Stimulated activated CD4-positive, alpha-beta T cell treated with anti-CD3 and anti-CD28 coated beads, Interleukin-15, amount 100 ng/mL, for 48 hours (primary cell): ENCODE measurements at places on chromosomes 13 and 19.

GRCh38 chr13:52712385-52712784 is 27.2 kb downstream of the CNMD start:
- no peak for DNase-seq

- peak; percentile 39 for DNase-seq
These were observed 31.7 kb downstream of the IER2 start for GRCh38 chr19:13181747-13182388.

DNA sequence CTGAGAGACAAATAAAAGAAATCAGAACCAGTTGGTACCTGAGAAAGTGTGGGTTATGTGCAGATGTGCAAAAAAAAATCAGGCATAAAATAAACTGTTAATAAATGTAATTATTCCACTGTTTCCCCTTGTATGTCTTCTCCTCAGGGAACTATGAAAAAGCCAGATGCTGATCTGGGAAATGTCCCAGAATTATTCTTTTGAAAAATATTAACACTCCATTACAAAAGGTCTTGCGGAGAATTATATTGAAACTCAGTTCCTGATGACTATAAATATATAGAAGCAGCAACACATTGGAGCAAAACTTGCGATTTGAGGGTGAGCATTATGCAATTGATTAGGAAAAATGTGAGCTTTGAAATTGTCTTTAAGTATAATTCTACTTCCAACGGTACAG is 433.3 kb upstream of the KLF12 start:
- no peak for DNase-seq

DNA sequence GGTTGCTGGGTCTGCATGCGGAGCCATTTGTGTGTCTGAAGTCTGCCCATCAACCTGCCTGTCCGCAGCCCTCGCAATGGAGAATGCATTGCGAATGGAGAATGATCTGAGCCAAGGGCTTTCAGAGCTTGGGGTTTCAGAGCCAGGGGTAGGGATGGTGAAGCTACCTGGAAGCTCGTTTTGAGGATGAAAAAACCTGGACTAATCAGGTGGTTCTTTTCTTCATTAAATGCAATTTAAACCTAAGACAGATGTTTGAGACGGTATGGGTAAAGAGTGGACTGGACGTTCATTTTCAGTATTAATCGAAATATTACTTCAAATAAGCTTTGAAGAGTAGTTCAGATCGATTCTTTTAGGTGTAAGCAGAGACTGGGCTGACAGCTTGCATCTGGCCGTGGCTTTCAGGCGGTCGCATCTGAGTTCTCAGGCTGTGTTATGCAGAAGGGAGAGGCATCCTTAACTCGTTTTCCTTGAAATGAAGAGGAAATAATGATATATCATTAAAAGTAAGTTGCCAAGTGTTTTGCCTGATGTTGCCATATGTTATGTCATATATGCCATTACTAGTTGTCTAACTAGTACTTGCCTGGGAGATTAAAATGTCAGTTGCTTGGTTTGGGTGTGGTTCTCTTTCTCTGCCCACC is 801 bp downstream of the MCF2L start:
- no peak for DNase-seq

DNA sequence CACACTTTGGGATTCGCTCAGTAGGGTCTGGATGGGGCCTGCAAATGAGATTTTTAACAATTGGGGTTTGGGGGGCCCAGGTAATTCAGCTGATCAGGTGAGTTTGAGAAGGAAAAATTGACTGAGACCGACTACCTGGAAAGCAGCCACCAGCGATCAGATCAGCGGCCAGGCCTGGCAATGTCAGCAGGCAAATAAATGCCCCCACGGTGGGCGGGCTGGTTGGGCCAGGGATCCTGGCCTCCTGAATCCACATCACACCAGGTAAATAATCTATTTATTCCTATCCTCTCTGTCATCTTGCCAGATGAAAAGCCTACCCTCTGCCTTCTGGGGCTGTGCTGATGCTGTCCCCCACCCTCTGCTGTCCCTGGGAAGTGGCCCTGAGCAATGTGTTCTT is 9.4 kb downstream of the NAPA start:
- DNase-seq, result no peak

GRCh38 chr19:31255831-31256592 is 93.2 kb downstream of the TSHZ3 start:
- no peak for DNase-seq

DNA sequence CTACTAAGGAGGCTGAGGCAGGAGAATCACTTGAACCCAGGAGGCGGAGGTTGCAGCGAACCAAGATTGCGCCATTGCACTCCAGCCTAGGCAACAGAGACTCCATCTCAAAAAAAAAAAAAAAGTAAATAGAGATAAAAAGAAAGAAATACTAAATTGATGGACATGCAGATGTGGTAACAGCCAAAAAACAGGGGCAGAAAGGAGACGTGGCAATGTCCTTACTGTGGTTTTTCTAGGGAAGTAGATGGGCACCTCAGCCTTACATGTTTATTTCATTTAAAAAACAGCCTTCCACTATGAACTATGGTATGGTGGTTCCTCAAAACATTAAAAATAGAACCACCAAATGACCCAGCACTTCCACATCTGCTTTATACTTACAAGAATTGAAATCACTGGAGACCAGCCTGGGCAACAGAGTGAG is 6.5 kb upstream of the EIF3G start:
- DNase-seq, result no peak

DNA sequence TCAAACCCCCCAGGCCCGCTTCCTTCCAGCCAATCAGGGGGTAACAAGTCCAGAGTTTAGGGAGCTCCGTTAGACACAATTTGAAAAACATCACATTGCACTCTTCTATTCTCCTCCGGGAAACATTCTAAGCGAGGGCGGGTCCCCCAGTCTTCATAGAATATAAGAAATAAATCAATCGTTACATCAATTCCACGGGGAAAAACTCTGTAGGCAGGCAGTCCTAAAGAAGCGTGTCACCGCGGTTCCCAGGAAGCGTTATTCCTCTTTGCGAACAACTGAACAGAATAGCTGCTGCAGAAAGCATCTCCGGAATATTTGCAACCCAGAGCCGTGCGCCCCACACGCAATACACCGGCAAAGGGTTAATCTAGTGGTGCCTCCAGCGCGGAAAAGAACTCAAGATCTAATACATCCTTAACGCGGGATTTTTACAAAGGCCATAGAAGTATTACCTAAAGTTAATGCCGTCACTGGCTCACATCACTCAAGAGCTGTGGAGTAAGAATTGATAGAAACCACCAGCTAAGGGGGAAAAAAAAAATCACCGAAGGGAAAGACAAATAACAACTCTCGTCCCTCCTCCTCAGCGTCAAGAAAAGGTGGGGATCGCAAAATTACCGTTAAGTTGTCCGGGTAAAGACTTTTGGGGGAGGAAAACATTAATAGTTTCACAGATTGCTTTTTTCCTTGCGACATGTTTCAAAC is 65.1 kb downstream of the KCNRG start:
- DNase-seq, result peak; percentile 2

DNA sequence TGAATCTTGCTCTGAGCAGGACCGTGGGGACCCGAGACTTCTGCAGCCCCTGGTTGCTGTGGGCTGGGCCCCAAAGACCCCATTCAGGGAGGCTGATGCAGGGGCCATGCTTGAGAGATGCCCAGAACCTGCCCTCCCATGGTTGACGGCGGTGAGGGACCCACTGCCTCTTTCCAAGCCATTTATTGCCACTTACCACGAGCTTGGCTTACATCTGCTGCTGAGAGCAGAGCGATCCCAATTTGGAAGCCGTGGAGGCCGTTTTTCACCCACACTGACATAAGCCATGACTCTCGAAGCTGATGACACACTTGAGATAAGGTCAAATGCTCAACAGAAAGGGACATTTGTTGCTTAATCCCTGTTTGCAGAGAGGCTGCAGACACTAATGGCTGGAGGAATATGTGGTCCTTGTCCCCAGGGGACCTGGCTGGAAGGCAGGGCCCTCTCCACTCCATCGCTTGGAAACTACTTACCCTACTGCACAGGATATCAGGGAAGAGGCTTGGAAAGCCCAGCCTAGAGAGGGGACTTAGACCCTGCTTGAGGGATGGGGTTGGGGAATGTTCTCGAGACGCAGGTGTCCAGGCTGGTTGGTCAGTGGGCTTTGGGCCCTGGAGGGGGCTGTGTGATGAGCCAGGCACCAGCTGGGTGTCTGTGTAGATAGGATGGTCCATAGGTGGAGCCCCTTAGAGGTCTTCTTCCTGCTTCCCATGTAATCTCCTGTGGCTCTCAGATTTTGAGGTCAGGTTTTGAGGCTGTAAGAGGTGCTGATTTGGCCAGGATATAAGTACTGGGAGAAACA is 15.3 kb downstream of the ZNF536 start:
- DNase-seq, result no peak

GRCh38 chr13:37486171-37486681 is 112.3 kb downstream of the POSTN start:
- DNase-seq, result no peak

GRCh38 chr19:34254698-34255432 is 511 bp downstream of the GARRE1 start:
- peak; percentile 17 for DNase-seq

DNA sequence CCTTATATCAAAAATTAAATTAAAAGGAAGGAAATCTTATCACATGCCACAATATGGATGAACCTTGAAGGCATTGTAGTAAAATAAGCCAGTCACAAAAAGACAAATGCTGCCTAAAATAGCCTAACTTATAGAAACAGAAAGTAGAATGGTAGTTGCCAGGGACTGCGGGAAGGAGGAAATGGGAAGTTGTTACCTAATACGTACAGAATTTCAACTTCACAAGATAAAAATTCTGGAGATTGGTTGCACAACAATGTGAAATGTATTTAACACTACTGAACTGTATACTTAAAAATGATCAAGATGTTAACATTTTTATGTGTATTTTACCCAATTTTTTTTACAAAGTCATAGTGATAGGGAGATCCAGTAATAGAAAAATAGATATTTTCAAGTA is 10.2 kb upstream of the N4BP2L2 start:
- DNase-seq, result no peak

DNA sequence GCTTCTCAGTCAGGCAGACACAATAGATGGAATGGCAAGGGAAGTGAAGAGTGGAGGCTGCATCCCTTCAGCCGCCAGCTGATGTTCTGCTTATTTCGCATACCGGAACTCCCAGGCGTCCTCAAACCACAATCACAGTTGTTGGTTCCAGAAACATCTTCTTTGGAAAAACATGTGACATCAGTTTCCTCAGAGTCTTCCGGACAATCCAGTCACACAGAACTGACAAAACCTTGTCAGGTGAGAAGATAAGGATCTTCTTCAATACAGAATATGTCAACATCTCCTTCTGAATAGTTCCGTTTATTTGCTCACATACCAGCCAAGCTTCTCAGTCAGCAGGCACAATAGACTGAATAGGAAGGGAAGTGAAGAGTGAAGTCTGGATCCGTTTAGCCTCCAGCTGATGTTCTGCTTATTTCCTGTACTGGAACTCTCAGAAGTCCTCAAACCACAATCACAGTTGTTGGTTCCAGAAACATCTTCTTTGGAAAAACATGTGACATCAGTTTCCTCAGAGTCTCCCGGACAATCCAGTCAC is 45.1 kb upstream of the CEACAM21 start:
- DNase-seq, result no peak

- DNase-seq, result no peak
These were observed 20.8 kb upstream of the ZNF835 start for GRCh38 chr19:56692206-56692895.

- DNase-seq, result no peak
These were observed 14.2 kb upstream of the LATS2 start for GRCh38 chr13:21075379-21076249.

DNA sequence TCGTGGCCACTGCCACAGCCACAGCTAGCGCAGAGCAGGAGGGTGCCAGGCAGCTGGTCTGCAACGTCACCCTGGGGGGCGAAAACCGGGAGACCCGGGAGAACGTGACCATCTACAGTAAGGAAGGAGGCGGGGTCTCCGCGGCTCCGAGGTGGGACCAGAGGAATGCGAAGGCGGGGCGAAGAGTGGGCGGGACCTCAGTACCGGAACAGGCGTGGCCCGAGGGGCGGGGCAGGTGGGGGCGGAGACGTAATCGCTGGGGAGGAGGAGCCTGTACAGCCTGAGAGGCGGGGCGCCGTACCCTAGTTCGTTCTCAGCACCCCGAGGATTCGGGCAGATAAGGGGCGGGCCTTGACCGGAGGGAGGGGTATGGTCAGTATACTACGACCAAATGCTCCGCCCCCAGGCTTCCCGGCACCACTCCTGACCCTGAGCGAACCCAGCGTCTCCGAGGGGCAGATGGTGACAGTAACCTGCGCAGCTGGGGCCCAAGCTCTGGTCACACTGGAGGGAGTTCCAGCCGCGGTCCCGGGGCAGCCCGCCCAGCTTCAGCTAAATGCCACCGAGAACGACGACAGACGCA is 2.5 kb downstream of the ICAM5 start:
- DNase-seq, result peak; percentile 77

GRCh38 chr13:29845440-29846056 is 4.9 kb downstream of the UBL3 start:
- DNase-seq, result no peak

DNA sequence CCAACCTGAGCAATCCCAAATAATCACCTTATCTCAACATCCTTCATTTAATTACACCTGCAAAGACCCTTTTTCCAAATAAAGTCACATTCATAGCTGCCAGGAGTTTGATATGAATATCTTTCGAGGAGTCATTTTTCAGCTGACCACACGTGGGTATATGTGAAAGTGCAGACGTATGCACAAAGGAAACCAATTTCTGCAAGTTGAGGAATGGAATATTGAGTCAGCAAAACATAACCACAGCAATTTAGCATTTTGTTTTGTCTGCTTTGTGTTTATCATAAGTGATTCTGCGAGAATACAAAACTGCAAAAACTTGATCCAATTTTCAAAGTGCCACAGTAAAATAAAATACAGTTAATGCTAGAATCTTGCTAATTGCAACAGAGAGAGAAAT is 295.9 kb downstream of the SUCLA2 start:
- no peak for DNase-seq

DNA sequence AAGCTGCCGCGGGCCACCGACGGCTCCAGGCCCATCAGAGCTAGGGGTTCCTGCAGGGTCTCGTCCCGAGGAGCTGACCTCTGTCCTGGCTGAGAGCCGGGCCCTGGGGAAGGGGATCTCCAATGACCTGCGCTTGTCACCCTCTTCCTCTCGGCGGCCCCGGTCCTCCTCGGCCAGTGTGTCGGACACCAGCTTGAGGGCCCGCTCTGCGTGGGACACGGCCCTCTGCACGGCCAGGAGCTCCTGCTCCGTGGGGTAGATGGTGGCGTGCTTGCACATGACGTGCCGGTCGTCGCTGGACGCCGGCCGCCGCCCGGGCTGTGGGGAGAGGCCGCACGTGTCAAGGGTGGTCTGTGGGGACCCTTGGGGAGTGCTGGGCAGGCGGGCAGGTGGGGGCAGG is 32.7 kb upstream of the MATK start:
- DNase-seq, result no peak

GRCh38 chr19:36152019-36152351 is 262 bp downstream of the COX7A1 start:
- DNase-seq, result no peak

- no peak for DNase-seq
These were observed 47.6 kb downstream of the N4BP2L2 start for GRCh38 chr13:32491028-32491427.

DNA sequence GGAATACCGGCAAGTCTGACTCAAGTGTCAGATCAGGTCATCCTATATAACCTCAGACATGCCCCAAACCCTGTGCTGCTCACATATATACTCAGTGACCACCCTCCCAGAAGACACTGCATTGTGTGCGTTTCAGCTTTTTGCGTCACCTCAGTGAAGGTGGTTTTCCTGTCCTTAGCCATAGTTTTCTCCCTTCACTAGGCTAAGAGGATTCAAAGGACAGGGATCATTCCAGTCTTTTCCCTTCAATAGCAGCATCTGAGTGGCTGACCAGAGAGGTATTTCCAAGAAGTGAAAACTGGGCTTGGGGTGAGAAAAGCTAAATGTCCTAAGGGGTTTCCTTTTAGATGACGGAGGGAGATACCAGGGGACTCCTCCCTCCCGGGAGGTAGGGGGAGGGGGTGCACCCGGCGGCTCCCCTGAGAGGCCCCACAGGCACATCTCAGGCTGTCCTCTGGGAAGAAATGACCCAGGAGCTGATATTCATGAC is 12.7 kb upstream of the OR10H1 start:
- DNase-seq, result no peak
